Right cardiac atrium (tissue), 5 donors: ENCODE measurements at places on chromosomes 1 and 21.

DNA sequence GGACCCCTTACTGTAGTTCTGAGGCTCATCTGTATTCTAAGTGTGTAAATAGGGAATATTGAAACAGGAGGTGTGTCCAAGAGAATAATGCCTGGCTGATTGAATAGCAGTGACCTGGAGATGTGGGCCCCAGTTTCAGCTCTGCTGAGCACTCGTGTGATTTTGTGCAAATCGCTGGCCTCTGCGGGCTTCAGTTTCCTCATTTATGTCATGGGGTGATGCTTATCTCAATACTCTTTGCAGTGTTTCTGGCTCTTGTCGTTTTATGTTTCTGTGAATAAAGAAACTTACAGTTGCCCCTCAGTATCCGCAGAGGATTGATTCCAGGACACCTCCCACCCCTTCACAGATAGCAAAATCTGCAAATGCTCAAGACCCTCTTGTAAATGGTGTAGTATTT, 5.0 kb downstream of the COG2 start:
- DNase-seq = no peak

GRCh38 chr1:198054510-198054909, 102.3 kb upstream of the NEK7 start:
- no peak for DNase-seq

GRCh38 chr1:203045821-203046594, 19.7 kb downstream of the PPFIA4 start:
- DNase-seq = no peak

- no peak for DNase-seq
Observed at GRCh38 chr21:41009398-41010100, 158.4 kb upstream of the BACE2 start.
